ENCODE measurements at places on chromosomes 2 and 18.

GRCh38 chr2:147331790-147332419 lies 512.9 kb upstream of the ACVR2A start:
- DNase-seq = no peak

DNA sequence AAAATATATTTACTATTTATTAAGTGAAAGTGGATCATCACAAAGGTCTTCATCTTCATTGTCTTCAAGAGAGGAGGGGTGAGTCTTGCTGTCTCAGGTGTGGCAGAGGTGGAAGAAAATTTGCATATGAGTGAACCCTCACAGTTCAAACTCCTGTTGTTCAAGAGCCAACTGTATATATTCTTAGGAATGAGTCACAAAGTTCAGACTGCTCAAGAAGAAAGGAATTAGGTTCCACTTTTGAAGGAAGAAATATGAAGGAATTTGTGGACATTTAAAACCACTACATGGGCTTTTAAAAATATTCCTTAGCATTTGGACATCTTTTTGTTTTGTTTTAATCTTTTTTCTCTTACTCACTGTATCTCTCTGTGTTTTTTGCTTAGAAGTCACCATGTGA lies 212.6 kb downstream of the INSIG2 start:
- no peak for DNase-seq

- no peak for DNase-seq
These were observed 125.5 kb downstream of the TFCP2L1 start for GRCh38 chr2:121159291-121160071.

GRCh38 chr2:152425765-152426727 lies 91.1 kb downstream of the FMNL2 start:
- no peak for DNase-seq

DNA sequence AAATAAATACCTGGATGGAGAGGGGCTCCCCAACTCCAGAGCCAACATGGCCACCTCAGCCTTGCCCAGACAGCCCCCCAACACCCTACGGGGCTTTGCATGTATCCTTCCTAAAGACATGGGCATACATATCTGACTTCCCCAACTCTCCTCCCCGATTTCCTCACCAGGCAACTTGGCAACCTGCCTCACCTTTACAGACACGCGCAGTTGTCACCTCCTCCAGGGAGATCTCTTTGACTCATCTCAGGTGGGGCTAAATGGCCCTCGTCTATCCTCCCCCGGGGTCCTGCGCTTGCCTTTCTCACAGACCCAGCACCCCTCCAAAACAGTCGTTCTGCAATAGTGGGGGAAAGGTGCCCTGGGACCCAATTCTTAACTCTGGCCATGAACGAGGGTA lies 10.6 kb upstream of the BIN1 start:
- DNase-seq = no peak

DNA sequence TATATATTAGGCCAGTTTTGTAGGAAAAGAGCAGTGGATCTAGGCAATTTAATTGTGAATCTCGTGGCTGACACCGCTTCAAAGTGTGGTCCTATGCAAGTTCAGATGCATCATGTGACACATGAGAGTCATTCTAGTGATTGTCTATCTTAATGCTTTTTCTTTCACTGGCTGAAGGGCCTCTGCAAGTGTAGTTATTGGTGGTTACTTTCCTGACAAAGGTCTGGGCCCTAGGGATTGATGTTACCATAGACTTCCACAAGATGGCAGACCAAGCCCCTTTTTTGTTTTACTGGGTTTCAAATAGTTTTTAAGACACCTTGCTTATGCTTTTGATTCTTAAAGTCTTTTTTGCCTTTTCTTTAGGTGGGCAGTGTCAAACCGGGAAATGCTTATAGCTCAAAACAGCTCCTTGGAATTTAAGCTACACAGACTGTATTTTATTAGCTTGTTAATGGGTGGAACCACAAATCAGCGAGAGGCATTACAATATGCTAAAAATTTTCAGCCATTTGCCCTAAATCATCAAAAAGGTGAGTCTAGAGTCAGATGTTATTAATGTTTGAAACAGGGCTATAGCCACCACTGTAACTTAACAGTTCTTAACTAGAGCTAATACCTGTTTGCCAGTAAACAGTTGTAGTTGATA lies 25.9 kb downstream of the CD8A start:
- no peak for DNase-seq
